Sigmoid colon (tissue), 7 donors: ENCODE measurements at places on chromosomes 12 and 14. TPM values are rescaled to one million over a fixed set of nuclear protein-coding genes. Genes with fewer than 3 reads are reported as not detected.
A peak's percentile ranks its signal among the peaks of the same experiment; 100 is the strongest.

DNA sequence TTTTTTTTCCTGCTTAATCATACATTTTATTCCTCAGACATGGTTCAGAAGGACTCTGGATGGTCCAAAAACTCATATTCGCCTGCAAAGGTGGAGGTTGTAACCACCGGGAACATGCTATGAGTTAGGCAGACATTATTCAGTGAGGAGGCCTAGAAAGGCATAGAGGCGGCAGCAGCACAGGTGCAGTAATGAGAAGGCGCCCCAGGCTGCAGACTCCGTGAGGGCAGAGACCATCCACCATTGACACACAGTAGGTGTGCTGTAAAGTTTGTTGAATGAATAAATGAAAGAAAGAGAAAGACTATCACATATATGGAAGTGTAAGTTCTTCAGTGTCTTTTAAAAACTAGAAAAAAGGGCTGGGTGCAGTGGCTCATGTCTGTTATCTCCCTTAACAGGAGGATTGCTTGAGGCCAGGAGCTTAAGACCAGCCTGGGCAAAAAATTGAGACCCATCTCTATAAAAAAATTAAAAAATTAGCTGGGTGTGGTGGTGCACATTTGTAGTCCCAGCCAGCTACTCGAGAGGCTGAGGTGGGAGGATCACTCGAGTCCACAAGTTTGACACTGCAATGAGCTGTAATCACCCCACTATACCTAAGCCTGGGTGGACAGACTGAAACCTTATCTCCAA is 34.5 kb upstream of the PTGR2 start:
- no peak overlapping the region for H3K4me3 ChIP-seq
- peak overlapping the region; percentile 23 for H3K27ac ChIP-seq
- no peak for DNase-seq
- no peaks in the 10 kb centered on the region for H3K27me3 ChIP-seq

Gene KRT2
- not detected for polyA plus RNA-seq

DNA sequence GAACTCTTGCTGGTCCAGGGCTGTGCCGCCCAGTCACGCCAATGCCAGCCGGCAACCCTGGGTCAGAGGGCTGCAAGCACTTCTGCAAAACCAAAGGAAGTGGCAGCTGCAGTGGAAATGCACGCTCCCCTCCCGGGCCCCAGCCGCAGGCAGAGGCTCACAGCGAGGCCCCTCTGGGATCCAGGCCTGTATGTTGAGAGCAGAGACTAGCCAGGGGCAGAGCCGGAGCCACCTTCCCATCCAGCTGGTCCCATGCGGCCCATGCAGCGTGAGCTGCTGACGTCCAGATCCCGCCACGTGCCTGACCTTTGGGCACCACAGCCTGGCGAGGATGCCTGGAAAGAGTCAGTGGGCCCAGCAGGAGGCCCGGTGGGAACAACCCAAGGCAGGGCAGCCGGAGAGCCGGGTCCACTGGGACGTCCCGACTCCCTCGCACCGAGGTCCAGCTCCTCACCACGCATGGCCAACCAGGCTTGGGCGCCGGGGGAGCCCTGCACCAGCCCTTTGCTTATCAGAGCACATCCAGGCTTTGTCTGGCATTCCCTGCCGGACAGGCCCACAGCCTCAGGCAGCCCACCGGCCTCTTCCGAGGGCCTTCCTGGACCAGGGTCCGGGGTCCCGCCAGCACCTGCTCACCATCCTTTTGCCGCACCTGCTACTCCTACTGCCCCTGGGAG is 4.3 kb downstream of the GPR132 start:
- peak overlapping the region; percentile 0 for H3K4me3 ChIP-seq
- peaks cover 15% of the 10 kb centered on the region for H3K4me1 ChIP-seq
- H3K36me3 ChIP-seq: no peaks in the 10 kb centered on the region
- peak overlapping the region; percentile 49 for H3K27ac ChIP-seq
- H3K27me3 ChIP-seq: no peaks in the 10 kb centered on the region
- DNase-seq: peak; percentile 70

Gene B3GNT4
- 0.46 TPM for polyA plus RNA-seq

- H3K36me3 ChIP-seq: no peaks in the 10 kb centered on the region
- H3K27ac ChIP-seq: no peak overlapping the region
- H3K4me1 ChIP-seq: no peaks in the 10 kb centered on the region
- no peak overlapping the region for H3K4me3 ChIP-seq
- no peak for DNase-seq
- H3K27me3 ChIP-seq: no peaks in the 10 kb centered on the region
Measured at GRCh38 chr14:59398841-59399240, 66.3 kb downstream of the GPR135 start.

Gene TAS2R8
- not detected for polyA plus RNA-seq

DNA sequence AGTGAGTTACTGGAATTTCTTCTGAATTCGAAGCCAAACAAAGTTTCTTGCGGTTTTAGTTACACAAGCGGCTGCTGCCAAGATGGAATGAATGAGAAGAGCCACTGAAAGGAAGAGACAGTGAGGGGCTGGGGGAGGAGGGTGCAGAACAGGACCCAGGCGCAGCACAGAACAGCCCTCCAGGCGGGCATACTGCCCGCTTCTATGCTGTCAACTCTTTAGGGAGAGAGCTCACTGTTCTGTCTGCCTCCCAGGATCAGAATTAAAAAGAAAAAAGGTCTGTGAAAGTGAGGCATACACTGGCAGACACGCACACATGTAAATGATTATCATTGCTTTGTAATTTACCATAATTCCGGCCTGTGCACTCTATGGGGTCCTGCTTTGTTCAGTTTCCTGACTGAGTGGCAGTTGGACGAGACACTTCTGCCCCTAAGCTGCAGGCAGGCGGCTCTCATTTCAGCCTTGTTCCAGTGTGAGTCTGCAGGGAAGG is 231.6 kb downstream of the CACNA1C start:
- H3K4me1 ChIP-seq: peaks cover 75% of the 10 kb centered on the region
- no peaks in the 10 kb centered on the region for H3K36me3 ChIP-seq
- no peaks in the 10 kb centered on the region for H3K27me3 ChIP-seq
- peak overlapping the region; percentile 89 for H3K27ac ChIP-seq
- no peak for DNase-seq

Gene PLEKHG7
- 0.71 TPM for polyA plus RNA-seq

DNA sequence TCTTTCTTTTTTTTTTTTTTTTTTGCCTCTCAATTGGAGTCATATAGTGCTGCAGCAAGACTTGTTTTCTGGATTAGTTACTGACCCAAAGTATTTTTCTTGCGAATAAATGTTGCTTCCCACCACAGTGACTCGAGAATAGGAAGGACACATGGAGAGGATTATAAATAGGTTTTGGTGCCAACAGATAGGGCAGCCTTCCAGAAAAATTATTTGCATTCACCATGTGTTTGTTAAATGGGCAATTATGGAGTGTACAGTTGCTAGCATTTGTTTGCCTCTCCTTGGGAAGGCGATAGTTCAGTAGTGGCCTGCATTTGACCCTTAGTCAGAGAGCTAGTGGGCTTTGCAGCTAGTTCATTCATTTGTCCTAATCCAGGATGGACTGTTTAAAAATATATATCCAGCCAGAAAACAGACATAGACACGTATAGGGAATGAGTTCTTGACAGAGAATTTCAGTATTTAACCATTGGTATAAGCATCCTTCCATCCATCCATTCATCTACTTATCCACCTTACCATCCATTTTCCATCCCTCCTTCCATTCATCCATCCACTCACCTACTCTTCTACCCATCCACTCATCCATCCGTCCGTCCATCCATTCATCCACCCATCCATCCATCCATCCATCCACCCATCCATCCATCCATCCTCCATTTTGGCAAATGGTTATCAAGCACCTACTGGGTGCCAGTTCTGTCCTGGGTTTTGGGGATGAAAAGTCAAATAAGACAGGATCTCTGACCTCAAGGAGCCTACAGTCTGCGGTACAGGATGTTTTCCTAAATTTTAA is 67.5 kb downstream of the CHST11 start:
- DNase-seq: no peak
- H3K36me3 ChIP-seq: no peaks in the 10 kb centered on the region
- peaks cover 44% of the 10 kb centered on the region for H3K4me1 ChIP-seq
- H3K27me3 ChIP-seq: no peaks in the 10 kb centered on the region

Gene SLC10A1
- polyA plus RNA-seq: not detected

Gene KRT83
- polyA plus RNA-seq: not detected

DNA sequence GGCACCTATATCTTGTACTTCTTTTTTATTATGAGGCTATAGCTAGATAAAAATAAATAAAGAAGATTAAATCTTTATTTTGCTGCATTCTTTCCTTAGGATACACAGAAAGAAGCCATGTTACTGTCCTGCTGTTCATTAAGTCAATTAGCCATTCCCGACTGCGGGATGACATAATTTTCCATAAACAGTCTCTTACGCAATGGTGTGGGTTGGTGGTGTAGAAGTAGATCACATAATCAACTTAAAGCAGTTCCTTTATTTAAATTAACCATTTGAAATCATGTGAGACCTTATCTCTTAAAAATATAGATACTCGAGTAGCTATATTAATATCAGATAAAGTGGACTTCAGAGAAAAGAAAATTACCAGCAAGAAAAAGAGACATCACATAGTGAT is 40.2 kb downstream of the TAOK3 start:
- no peak overlapping the region for H3K27ac ChIP-seq
- no peak overlapping the region for H3K4me3 ChIP-seq
- DNase-seq: no peak
- no peaks in the 10 kb centered on the region for H3K36me3 ChIP-seq
- no peaks in the 10 kb centered on the region for H3K27me3 ChIP-seq
- peaks cover 16% of the 10 kb centered on the region for H3K4me1 ChIP-seq

DNA sequence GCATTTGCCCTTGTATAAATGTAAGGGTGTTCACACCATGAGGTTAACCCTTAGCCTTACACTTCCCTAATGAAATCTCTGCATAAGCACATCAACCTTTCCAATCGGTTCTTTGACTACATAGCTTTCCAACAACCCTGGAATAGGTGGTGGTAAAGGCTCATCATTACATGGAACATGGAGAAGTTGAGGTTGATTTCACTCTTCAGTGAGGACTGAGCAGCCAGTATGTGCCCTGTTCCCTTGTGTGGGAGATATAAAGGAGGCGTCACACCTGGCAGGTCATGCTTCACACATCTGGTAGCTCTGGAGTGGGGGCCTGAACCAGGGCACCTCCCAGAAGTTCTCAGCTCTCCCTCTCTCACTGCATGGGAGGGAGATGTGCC is 21.7 kb upstream of the JPH4 start:
- peak; percentile 21 for DNase-seq
- no peak overlapping the region for H3K4me3 ChIP-seq
- H3K36me3 ChIP-seq: no peaks in the 10 kb centered on the region
- H3K27ac ChIP-seq: no peak overlapping the region

DNA sequence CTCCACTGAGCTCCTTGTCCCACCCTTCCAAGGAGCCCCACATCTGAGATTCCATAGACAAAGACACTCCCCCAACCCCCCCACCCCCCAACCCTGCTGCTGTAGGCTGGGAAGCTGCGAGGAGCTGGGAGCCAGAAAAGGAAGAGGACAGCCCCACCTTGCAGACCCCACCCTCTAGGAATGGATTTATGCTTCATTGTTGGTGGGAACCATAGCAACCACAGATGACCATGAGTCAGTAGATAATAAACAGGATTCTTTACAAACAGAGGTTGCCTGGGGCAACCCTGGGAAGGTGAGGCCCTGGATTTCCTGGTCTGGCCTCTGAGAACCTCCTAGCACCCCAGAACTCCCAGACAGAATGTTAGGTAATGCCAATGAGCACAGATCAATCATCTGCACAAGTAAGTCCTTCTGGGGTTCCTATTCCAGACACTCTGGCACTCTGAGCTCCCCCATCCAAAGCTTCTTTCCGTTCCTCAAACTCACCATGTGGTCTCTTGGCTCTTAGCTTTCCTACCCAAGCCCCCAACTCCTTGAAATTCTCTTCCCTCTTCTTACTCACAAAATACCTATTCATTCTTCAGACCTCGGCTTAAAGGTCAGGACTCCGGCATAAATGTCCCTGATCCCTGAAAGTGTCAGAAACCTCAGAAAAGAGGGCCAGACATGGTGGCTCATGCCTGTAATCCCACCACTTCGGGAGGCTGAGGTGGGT is 15.2 kb upstream of the PLEKHG6 start:
- no peaks in the 10 kb centered on the region for H3K27me3 ChIP-seq
- no peaks in the 10 kb centered on the region for H3K36me3 ChIP-seq
- H3K27ac ChIP-seq: peak overlapping the region; percentile 50
- H3K4me3 ChIP-seq: no peak overlapping the region

GRCh38 chr12:52073531-52074381 is 4.0 kb downstream of the ATG101 start:
- H3K4me1 ChIP-seq: peaks cover 14% of the 10 kb centered on the region
- peaks cover 55% of the 10 kb centered on the region for H3K36me3 ChIP-seq
- H3K27ac ChIP-seq: no peak overlapping the region
- no peaks in the 10 kb centered on the region for H3K27me3 ChIP-seq

- peaks cover 17% of the 10 kb centered on the region for H3K4me1 ChIP-seq
- no peaks in the 10 kb centered on the region for H3K36me3 ChIP-seq
- peak overlapping the region; percentile 55 for H3K4me3 ChIP-seq
- no peak for DNase-seq
Measured at GRCh38 chr12:112938751-112939150, 477 bp downstream of the OAS3 start.
